Smooth muscle cell of trachea (primary cell): ENCODE measurements at places on chromosomes 13 and 19. TPM values are rescaled to one million over a fixed set of nuclear protein-coding genes. Genes with fewer than 3 reads are reported as not detected.

The MBD3L2 gene
- not detected in 2 replicates for total RNA-seq

The SH2D3A gene
- 0.15 TPM in 1 of 2 replicates, not detected in the other for total RNA-seq

The KLK15 gene
- total RNA-seq = not detected in 2 replicates

The S1PR4 gene
- under 0.01 TPM in 1 of 2 replicates, not detected in the other for total RNA-seq

The MEF2B gene
- 0.17 TPM in 1 of 2 replicates, not detected in the other for total RNA-seq
